ENCODE measurements at places on chromosomes 3 and 15. TPM values are rescaled to one million over a fixed set of nuclear protein-coding genes. Genes with fewer than 3 reads are reported as not detected.

DNA sequence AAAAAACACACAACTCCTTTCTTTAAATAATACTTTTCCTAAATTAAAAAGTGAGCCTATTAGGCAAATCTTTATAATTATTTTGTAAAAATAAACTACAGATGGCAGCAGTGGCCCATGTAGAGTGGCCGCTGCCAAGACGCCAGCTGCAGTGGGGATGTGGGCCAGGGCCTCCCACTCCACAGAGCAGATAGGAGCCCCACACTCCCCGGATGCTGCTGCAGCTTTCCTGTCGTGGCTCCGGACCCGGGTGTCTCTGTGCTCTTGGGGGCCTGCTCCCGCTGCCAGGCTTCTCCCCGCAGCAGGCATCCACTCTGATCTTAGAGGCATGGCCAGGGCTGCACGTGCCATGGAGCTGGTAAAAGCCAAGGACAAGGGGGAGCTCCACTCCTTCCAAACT lies 67.5 kb downstream of the PROS1 start:
- DNase-seq, result peak; percentile 74

GRCh38 chr15:38112406-38112805 lies 140.2 kb upstream of the SPRED1 start:
- DNase-seq, result no peak

GRCh38 chr15:61196711-61197586 lies 32.2 kb downstream of the RORA start:
- DNase-seq, result no peak

- DNase-seq, result no peak
Observed at GRCh38 chr3:145952536-145952935, 208.4 kb downstream of the PLOD2 start.

GRCh38 chr15:31338879-31339557 lies 12.4 kb downstream of the KLF13 start:
- peak; percentile 88 for DNase-seq

GP5 gene
- not detected for total RNA-seq

DNA sequence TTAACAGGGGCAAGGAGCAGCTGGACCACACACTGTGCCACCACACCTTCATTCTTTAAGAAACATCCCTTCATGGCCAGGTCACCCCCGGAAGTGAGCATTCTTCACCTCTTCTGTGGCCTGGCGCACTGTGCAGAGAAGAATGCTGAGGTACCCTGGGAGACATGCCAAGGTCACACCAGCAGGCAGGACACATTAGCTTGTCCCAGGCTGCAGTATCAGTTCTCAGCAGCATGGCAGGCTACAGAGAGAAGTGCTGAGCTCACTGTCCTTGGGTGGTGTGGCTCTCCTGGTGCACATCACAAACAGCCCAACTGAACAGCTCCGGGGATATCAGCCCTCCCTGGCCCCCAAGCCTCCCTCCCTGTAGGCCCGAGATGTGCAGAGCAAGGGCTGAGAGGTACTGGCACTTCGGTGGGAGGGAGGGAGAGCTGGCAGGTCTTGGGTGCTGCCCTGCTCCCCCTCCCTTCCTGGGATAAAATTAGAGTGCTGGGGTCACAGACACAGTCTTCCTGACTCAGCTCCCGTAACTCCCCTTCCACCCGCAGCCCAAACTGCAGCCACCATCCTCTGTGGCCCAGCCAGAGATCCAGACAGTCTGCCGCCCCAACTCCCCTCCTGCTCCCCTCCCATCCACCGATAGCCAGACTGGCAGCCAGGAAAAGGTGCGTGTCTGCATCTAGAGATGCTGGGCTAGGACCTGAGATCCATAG lies 13.4 kb downstream of the SEMA7A start:
- no peak for DNase-seq

DNA sequence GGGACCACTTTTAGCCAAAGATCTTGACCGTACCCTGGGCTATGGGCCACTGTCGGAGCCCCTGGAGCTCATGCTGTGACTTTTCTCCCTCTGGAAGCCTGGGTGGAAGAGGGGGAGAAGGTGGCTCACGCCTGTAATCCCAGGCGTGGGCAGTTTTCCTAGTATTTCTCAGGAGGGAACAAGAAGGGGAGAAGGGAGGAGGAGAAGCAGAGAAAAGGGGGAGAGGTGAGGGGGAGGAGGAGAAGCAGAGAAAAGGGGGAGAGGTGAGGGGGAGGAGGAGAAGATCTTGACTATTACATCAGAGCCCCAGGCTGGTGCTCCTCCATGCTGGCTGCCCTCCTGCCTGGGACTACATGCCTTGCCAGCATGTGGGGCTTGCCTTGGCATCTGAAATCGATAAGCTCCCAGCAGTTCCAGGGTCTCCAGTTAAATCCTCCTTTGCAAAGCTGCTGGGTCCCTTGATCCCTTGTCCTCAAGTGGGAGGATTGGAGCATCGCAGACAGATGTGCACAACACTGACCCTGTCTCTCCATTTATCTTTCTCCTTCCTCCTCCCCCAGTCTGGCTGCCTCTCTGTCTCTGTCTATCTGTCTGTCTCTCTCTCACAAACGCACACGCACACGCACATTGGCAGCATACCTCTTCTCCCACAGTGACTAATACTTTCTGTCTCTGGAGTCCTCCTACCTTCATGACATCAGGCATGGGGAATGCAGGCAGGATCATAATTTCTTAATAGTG lies 41.6 kb downstream of the MRAS start:
- DNase-seq, result no peak

DNA sequence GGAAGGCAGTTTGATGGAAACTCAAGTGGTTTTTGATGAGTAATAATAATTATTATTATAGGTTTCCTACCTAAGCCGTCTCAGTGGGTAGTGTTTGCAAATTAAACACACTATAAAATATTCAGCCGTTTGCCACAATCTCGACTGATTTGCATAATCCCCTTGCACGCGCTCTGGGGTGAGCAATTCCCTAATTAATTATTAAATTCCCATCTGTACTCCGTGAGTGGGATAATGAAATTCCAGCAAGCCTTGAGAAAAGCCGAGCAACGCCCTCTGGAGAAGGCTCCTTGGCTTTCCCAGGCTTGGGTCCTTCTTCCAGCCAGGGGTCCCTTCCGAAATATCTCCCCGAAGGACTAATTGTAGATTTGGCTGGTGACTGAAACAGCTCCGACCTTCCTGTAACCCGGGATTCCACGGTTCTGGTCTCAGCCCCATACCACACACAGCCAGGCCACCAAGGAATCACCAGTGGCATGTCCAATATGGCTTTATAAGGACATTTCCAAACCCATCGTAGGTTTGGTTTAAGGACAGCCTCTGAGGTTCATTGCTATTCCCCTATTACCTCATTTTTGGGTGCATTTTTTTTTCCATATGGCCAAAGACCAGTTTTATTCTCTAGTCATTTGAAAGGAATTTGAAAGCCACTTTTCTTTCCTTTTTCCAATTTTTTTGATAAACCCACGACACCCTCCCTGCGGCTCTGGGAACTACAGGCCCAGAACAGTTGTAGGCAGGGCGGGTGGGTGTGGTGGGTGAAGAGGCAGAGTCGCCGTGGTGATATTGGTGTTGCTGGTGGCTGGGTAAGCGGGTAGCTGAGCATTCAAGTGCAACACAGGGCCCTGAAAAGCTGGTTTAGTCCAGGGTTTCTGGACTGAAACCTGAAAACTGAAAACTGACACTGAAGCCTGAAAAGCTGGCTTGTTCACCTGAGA lies 33.2 kb upstream of the RGMA start:
- no peak for DNase-seq

- no peak for DNase-seq
Observed at GRCh38 chr3:65305836-65306235, 618.0 kb upstream of the ADAMTS9 start.

DNA sequence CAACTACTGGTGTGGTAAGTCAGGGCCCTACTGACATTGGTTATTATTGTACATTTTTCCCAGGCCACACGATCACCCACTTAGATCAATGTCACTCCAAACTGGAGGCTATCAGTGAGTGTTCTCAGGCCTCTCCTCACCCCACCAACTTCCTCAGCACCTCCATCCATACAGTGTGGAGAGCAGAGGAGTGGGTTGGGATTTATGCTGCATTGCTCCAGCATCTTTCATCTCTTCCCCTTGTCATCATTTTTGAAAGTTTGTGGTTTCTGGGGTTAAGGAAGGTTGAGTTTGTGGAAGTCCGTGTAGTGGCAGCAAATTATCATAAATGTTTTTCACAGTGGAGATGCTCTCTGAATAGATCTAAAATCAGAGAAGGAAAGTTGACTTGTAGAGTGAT lies 60.2 kb downstream of the TLNRD1 start:
- DNase-seq, result no peak

DNA sequence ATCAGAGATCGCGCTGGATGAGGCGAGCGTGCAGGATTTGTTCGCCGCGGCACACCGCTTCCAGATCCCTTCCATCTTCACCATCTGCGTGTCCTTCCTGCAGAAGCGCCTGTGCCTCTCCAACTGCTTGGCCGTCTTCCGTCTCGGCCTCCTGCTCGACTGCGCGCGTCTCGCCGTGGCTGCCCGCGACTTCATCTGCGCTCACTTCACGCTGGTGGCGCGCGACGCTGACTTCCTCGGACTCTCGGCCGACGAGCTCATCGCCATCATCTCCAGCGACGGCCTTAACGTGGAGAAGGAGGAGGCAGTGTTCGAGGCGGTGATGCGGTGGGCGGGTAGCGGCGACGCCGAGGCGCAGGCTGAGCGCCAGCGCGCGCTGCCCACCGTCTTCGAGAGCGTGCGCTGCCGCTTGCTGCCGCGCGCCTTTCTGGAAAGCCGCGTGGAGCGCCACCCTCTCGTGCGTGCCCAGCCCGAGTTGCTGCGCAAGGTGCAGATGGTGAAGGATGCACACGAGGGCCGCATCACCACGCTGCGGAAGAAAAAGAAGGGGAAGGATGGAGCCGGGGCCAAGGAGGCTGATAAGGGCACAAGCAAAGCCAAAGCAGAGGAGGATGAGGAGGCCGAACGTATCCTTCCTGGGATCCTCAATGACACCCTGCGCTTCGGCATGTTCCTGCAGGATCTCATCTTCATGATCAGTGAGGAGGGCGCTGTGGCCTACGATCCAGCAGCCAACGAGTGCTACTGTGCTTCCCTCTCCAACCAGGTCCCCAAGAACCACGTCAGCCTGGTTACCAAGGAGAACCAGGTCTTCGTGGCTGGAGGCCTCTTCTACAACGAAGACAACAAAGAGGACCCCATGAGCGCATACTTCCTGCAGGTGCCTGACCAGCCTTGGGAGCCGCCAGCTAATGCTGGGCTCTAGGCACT lies 819 bp downstream of the KLHL40 start:
- peak; percentile 52 for DNase-seq

GRCh38 chr3:54987719-54988118 lies 59.9 kb upstream of the LRTM1 start:
- DNase-seq, result no peak

DNA sequence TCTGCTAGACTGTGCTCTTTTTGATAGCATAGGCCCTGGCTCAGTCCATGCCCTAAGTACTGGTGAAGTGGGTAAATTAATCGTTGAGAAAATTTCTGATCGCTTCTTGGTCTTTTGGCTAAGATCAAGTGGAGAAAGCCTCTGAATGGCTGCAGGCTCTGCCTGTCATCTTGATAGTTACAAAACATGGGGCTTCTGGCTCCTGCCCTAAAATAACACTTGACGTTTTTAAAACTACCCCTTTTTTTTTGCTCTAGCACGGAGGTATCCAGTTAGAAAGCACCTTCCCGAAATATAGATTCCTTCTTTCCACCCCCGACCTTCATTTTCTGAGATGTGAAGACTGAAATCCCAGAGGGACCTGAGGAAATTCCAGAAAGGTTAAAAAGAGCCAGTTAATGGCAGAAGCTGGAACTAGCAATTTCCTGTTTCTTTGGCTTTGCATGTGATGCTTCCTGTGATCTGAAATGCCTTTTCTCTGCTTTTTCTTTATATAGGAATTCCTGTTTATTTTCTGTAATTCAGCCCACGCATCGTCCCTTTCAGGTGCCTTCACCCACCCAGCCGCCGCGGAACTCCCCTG lies 799 bp upstream of the C2CD4B start:
- no peak for DNase-seq

DNA sequence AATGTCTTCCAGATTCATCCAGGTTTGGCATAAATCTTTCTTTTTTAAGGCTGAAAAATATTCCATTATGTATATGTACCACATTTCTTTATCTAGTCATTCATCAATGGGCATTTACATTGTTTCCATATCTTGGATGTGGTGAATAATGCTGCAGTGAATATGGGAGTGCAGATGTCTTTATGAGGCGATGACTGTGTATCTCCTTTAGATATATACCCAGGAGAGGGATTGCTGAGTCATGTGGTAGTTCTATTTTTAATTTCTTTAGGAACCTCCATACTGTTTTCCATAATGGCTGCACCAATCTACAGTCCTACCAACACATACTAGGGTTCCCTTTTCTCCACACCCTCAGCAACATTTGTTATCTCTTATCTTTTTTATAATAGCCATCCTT lies 96.3 kb downstream of the LRRC28 start:
- DNase-seq, result no peak

DNA sequence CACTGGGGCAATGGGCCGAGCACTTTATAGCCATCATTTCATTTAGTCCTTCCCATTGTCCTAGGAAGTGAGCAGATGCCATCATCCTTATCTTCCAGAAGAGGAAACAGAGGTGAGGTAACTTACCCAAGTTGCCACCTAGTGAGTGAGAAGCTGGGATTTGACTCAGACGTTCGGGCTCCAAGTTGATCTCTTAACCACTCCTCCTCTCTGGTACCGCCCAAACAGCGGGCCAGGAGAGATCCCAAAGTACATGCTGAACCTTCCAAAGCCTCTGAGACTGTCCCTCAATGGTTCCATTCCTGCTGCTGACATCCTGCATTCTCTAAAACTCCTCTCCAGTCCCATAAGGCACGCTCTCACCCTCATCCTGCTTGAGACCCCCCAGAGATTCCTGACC lies 56.2 kb downstream of the EXOG start:
- DNase-seq, result no peak

DNA sequence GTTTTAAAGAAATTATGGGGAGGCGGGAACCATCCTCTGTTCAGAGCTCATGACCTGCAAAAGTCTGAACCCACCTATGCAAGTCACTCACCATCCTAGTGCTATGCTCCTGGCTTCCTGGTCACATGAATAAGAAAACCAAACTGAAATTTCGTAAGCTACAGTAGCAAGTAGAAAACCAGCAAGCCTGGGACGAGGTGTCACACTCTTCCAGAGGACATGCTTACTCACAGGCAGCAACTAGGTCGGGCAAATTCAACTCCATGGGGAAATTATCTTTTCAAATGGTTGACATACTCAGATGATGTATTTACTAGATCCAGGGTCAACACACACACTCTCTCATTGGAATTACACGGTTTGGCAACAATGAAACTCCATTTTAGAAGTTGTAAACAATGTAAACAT lies 31.3 kb downstream of the LDHAL6B start:
- DNase-seq, result no peak

UCN2 gene
- total RNA-seq, result not detected

- no peak for DNase-seq
Observed at GRCh38 chr3:49104052-49104426, 518 bp downstream of the QARS1 start.

WDR72 gene
- not detected for total RNA-seq

GRCh38 chr15:65333148-65333820 lies 28.8 kb downstream of the RNU5B-1 start:
- peak; percentile 27 for DNase-seq

- no peak for DNase-seq
Observed at GRCh38 chr3:152315623-152316022, 46.9 kb downstream of the MBNL1 start.

GRCh38 chr15:59622289-59622688 lies 10.7 kb downstream of the GCNT3 start:
- DNase-seq, result peak; percentile 67

FGF7 gene
- 44.6 TPM for total RNA-seq

GRCh38 chr3:30557746-30558303 lies 48.6 kb upstream of the TGFBR2 start:
- no peak for DNase-seq

- no peak for DNase-seq
Observed at GRCh38 chr3:29176501-29176900, 104.4 kb upstream of the RBMS3 start.

GRCh38 chr15:82852941-82853561 lies 43.6 kb downstream of the WHAMM start:
- DNase-seq, result no peak

CCDC9B gene
- total RNA-seq, result 162 TPM
